Thoracic aorta (tissue), 2 donors: ENCODE measurements at places on chromosomes 4 and X.

- peak; percentile 36 for DNase-seq
- H3K4me1 ChIP-seq: peaks cover 9% of the 10 kb centered on the region
- H3K36me3 ChIP-seq: no peaks in the 10 kb centered on the region
- H3K27ac ChIP-seq: peak overlapping the region; percentile 3
- no peaks in the 10 kb centered on the region for H3K27me3 ChIP-seq
Observed at GRCh38 chr4:185933078-185933581, 121.1 kb upstream of the SORBS2 start.

- no peak overlapping the region for H3K4me3 ChIP-seq
- H3K27ac ChIP-seq: no peak overlapping the region
- no peak for DNase-seq
- H3K4me1 ChIP-seq: no peaks in the 10 kb centered on the region
- H3K27me3 ChIP-seq: no peaks in the 10 kb centered on the region
Observed at GRCh38 chr4:1183985-1184773, 11.8 kb upstream of the SPON2 start.

DNA sequence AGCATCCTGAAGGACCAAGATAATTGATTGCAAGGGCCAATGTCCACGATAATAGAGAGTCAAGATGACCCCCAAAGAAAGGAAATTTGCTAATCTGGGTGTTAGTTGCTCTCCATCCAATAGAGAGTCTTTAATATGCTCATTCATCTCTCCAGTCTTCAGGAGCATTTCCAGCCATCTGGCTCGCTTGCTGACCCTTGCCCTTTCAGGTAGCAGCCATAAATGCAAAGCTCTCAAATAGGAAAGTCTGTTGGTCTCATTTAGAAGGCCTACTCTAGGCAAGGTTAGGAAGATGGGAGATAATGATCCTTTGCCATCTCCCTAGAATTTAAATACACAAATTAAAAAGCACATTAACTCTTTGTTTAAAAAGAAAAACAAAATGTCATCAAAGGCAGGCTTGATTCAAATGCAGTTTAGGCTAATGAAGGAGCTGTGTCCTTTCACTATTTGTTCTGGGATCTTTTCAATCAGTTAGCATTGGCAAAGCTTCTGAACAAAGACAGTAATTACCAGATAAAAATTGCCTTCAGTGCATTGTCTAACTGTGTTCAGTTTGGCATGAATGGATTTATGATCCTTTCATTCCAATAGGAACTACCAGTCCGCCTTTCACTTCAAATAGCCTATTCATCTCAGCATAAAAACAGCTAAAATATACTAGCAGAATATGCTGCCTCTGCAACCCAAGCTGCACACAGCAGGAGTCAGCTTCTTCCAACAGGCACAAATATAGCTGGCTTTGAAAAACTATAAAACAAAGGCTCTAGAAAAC is 49.6 kb upstream of the ATXN3L start:
- no peak overlapping the region for H3K27ac ChIP-seq
- DNase-seq: no peak
- H3K27me3 ChIP-seq: no peaks in the 10 kb centered on the region
- H3K36me3 ChIP-seq: no peaks in the 10 kb centered on the region
- H3K4me3 ChIP-seq: no peak overlapping the region
- peaks cover 21% of the 10 kb centered on the region for H3K4me1 ChIP-seq

GRCh38 chr4:143406523-143406922 is 69.8 kb downstream of the GAB1 start:
- H3K4me3 ChIP-seq: no peak overlapping the region
- DNase-seq: peak; percentile 77
- peak overlapping the region; percentile 71 for H3K27ac ChIP-seq
